ENCODE measurements at places on chromosomes 1 and 21.

DNA sequence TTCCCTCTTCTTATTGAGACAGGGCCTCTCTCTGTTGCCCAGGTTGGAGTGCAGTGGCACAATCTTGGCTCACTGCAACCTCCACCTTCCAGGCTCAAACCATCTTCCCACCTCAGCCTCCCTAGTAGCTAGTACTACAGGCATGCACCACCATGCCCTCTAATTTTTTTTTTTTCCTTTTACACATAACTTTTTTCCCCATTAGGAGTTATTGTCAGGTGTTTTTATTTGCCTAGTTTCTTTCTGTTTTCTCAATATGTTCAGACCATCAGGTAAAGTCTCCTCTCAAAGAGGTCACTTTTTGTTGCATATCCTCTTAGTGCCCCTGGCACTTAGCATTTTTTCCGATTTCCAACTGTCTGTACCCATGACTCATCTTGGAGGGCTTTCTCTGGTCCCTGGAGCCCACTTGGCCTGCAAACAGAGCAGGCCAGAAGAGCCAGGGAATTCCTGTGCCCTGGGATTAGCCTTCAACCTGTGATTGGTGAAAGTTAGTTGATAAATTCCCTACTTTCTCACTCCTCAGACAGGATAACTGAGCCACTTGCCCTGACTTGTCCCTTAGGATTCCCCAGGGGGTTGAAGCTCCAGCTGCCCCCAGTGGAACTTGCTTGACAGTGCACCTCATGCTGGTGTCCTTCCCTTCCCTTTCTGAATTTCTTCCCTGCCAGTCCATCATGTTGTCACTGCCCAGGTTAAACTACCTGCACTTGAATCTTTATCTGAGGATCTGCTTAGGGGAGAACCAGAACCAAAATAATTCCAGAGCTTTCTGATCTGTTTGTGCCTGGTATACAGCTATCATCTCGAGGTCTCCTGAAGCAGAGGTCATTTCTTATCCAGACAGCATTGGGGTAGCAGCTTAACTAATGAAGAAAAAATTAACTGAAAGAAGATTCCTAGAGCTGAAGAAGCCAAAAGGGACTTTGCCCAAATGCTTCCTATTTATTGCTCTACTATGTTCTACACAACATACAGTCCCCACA, 2.4 kb downstream of the NTPCR start:
- DNase-seq, result no peak

DNA sequence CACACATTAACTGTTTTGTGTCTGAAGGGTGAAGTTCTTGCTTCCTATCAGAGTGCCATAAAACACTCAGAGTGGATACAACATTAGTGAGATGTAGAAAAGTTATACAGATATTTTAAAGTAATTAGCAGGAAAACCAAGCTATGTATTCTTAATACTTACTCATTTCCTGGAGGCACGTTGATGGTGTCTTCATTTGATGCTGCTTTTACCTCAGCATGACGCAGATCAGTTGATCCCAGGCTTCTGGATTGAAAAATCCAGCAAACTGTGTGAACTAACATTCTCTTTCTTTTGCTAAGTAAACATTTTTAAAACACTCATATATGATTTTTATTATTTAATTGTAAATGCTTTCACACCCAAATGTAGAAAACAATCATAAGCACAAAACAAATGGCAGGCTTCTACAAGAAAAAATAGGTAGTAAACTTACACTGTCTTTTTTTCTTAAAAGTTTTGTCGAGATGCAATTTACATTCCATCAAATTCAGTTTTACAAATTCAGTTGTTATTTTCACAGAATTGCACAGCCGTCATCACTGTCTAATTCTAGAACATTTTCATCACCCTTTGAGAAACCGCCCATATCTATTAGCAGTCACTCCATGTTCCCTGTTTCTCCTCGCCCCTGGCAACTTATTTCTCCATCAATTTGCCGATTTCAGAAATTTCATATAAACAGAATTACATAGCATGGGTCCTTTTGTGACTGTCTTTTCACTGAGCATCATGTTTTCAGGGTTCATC, 198.9 kb downstream of the LRRC7 start:
- DNase-seq, result no peak

DNA sequence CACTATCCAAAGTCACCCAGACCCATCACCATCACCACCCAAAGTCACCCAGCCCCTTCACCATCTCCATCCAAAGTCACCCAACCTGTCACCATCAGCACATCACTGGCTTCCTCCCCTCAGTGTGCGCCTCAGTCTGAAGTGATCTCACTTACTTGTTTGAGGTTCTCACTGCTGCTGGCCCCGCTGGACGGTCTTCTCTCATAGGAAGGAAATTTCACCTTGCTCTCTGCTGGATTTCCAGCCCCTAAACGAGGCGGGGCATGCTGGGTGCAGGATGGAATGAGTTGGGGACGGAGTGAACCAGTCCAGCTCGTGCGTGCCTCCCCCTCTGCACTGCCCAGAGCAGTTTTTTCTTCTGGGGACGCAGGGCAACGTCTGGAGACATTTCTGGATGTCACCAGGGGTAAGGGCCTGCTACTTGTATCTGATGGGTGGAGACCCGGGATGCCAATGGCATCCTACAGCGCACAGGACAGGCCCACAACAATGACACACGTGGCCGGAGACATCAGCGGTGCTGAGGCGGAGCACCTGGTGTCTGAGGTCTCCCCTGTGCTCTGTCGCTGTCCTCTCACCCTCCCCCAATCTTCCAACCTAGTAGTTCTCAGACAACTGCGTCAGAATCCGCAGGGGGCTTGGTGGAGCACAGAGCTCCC, 38.6 kb downstream of the PDE9A start:
- no peak for DNase-seq

GRCh38 chr1:230910755-230911117, 42.4 kb upstream of the C1orf198 start:
- no peak for DNase-seq

- no peak for DNase-seq
Measured at GRCh38 chr1:188188317-188188716, 1359.6 kb downstream of the PLA2G4A start.

DNA sequence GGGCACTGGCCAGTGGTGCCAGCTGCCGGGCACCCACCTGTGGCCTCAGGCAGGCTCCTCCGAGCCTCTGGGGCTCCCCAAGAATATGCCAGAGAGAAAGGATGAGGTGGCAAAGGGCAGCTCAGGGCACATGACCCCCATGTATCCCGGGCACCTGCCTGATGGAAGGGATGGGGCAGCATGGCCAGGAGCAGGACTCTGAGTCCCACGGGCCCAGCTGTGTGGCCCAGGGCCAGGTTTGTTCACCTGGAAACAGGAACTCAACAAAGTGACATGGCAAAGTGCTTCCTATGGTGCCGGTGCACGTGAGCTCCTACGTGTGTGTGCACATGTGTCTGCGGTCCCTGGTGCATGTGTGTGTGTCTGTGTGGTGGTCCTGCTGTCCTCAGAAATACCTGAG, 9.5 kb upstream of the GPR153 start:
- DNase-seq, result no peak

DNA sequence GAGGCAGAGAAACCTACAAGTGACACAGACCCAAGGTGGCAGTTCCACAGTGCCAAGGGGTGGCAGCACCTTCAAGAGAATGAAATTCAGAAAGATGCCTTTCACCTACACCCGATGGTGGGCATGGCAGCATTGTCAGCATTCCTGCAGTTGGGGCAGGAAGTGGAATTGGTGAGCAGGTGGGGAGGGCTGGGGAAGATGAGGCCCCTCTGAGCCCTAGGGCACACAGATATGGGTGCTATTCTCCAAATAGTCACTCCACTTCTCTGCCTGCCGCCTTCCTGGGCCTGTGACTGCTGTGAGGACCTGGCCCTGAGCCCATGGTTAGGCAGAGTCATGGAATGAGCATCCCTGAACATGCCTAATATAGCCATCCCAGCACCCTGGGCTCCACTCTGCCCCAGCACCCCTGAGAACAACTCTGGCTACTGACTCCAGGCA, 8.3 kb downstream of the SHISA4 start:
- DNase-seq, result no peak

DNA sequence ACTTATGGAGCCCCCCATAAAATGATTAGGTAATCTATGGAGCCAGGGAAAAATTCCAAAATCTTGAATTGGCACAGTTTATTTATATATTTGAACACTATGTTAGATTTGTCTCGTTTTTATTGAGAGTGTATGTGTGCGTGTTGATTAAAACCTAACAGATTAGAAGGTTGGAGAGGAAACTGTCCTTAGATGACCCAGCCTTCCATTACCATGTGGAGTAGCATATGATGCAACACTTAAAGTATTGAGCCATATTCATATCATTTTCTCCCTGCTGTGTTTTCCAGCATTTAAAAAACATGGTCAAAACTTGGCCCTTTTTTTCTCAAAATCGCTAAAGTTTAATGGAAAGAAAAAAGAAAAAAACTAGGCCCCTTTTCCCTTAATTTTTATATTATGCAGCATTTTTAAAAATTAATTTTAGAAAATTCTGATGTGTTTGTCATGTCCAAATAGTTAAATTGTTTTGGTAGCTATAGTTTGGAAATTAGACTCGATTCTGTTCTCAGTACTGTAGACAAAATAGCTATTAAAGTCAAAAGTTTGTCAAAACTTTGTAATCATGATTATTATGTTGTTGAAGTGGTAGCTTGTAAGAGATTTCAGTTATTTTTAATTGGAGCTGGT, 2.3 kb downstream of the LRRC8D start:
- no peak for DNase-seq

DNA sequence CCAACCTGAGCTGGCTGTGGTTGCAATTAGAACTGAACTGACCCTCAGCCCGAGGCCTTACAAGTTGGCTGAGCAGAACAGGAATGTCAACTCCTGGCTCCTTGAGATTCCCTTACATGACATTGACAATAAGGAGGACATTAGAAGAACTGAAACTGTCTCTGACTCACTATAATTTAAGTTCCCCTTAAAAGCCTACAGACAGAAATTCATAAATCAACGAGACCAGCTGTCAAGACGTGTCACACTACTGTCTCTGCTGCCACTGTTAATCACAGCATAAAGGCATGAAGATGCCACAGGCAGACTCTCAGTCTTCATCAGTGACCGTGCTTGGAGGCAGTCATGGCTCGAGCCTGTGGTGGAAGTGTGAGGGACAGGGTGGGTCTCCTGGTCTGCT, 168.8 kb downstream of the GABPA start:
- DNase-seq, result no peak

- DNase-seq, result no peak
Measured at GRCh38 chr1:148161053-148161901, 9.2 kb upstream of the NBPF11 start.

DNA sequence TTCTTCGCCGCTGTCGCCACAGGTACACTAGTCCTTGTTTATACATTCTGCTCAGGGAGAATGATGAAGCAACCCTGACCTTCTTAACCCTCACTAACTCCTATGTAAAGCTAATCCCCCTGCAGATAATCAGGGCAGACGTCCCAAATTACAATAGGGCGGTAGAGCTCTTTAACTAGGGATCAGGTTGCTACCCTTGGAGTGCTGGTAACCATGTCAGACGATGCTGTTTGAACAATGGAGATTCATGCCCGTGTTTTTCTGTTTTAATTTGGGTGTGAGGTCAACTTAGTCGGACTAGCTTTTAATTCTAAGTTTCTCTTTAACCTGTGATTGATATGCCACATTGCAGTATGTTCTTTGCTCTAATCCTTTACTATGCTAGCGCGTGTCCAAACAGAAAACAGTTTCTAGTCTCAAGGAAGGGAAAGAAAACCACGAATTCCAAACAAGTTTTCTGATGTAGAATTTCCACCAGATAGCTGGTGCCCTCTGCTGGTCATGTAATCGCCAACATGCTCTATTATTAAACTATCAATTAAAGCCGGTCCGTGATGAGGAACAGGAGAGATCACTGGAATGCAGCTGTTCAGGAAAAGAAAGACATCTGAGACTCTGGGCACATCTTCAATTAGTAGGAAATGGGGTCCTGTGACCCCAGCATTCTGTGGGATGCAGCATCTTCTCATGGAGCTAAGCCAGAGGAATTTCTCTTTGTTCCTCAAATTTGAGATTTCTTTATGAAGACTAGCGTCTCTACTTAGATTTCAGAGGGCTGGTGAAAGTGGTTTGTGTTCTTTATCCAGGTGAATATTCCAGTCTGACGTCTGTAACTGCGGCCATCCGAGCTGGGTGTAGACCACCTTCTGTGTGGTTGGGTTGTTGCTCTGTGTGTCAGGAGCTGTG, 18.3 kb upstream of the VAMP3 start:
- DNase-seq, result no peak

DNA sequence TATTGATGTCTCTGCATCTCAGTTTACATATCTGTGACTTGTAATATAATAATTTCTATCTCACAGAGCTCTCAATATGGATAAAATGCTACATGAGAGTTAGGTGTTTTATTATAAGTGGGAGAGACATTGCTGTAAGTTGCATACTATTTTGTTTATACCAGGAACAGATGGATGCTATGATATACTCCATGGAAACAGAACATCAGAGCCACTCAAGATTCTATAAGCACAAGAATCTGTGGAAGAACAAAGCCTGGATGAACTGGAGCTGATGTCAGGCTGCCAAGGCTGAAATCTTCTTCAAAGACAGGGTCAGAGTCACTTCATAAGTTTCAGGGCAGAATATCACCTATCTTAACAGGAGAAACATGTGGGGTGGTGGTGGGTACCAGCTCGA, 30.2 kb downstream of the DUSP10 start:
- DNase-seq, result no peak

DNA sequence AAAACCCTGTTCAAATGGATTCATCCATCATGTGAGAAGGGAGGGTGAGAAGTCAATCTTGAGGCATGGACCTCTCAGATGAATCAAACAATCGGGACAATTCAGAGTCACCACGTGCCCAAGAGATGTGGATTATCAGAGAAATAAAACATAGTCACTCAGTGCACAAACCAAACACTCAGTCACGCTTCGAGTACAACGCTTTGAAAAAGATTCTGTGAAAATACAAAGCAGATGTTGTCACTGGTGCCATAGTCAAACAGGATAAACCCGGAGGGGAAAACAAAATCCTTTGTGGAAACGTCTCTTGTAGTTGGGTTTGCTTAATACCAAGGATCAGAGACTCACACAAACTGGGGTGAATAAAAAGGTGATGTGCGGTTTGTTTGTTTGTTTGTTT, 188.4 kb downstream of the RRAGC start:
- DNase-seq, result no peak

- no peak for DNase-seq
Measured at GRCh38 chr1:237470712-237471338, 419.9 kb downstream of the ZP4 start.

DNA sequence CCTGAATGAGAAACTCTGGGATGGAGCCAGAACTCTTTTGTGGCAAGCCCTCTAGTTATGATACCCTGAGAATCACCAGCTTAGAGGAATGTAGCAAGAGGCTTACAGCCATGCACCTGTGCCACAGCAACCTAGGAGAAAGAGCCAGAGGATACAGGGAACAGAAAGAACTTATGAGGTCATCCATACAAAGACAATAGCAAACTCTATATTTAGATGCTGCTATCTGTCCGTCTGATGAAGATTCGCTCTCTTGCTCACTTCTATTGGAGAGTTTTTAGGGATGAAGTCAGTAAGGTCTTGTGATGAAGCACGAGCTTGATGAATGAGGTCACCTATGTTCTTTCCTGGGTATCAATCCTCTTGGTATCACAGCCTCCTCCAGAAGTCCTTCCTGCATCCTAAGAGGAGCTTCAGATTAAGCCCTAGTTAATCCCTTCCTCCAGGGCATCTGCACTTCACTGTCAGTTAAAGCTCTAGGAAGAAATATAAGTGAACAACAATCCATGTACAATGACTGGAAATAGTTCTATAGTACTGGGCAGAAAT, 185.6 kb downstream of the DAB1 start:
- DNase-seq, result no peak

- no peak for DNase-seq
Measured at GRCh38 chr1:170568197-170568596, 36.2 kb downstream of the GORAB start.

GRCh38 chr1:166300767-166301166, 134.0 kb upstream of the FAM78B start:
- no peak for DNase-seq
